Right renal pelvis (tissue), 4 donors: ENCODE measurements at places on chromosomes 6 and 20. TPM values are rescaled to one million over a fixed set of nuclear protein-coding genes. Genes with fewer than 3 reads are reported as not detected.

Gene KIF6
- polyA plus RNA-seq: 4.1 TPM

Gene SRSF12
- polyA plus RNA-seq: 18.6 TPM

Gene SNPH
- polyA plus RNA-seq: 3.2 TPM

Gene SIRPG
- polyA plus RNA-seq: not detected

Gene SOBP
- 13.7 TPM for polyA plus RNA-seq

Gene ENPP3
- 9.6 TPM for polyA plus RNA-seq

Gene ADGRF1
- 40.7 TPM for polyA plus RNA-seq

Gene CAPN11
- polyA plus RNA-seq: 0.16 TPM

Gene MATN4
- 0.58 TPM for polyA plus RNA-seq

Gene ADGRB3
- polyA plus RNA-seq: 5.1 TPM

Gene BPIFA1
- not detected for polyA plus RNA-seq

Gene HLA-DQB2
- 0.89 TPM for polyA plus RNA-seq

- DNase-seq: no peak
Observed at GRCh38 chr20:53298911-53299310, 294.7 kb downstream of the ZNF217 start.

DNA sequence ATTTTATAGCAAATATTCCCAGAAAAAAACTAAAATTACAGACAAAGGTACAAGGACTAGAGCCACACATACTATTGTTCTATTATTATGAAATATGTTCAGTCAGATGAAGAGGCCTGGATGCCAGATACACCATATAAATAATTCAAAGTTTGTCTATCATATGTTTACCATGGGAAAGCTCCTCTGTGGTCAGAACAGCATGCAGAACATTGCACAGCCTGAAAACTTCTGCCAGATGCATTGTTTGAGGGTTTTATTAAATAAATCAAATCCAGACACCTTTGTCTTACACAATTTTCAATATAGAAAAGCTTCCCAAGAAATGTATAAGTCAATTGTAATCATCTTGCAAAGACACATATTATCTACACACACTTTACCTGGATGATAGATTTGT is 35.0 kb upstream of the COL21A1 start:
- DNase-seq: no peak

GRCh38 chr6:36546920-36547645 is at the start of gene STK38:
STK38 (minus strand) TSS chr6:36547479; CDS start chr6:36540202, 7,277 bp downstream.
- peak; percentile 77 for DNase-seq

- DNase-seq: no peak
Observed at GRCh38 chr20:63119963-63120807, 95.7 kb downstream of the YTHDF1 start.

DNA sequence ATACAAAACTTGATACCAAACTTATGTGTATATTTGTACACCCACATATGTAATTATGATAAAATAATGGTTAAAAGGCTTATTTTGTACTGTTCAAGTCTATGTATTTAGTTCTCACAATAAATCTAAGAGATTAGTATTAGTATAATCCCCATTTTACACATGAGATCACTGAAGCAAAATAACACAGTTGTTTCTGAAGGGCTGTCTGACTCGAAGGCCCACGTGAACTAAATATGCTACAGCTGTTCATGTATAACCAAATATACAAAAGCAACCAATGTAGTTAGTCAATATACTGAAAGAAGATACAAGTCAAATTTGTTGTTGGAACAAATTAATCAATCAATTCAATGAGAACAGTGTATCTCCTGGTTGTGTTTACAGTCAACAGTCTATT is 959.2 kb downstream of the EPHA7 start:
- no peak for DNase-seq

DNA sequence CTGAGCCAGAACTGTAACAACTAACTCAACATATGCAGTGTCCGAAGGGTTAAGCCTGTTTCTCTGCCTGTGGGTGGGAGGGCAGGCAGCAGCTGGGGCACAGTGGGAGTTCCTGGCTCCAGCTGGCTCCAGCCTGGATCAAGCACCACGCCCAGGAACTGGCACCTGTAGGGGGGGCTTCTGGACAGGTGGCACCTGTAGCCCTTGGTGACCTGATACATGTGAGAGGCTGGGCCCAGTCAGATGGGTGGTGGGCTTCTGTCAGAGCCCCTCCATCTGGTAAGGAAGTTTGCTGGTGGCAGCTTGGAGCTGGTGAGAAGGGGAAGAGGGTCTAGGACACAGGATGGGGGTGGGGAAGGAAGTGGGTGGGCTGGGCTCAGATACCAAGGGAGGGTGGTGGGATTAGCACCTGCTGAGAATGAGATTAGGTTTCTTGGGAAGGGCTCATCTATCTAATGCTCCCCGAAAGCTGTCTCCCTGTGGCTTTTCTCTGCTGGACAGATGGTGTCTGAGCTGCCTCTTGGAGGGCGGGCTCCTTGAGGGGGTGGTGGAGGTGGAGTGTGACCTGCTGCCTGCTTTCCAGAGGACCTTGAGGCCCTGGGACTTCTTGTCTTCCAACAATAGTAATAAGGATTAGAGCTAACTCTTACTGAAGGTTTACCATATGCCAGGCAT is 28.5 kb downstream of the BCL2L1 start:
- DNase-seq: no peak

- DNase-seq: no peak
Observed at GRCh38 chr6:44135173-44135758, 7.9 kb downstream of the TMEM63B start.

GRCh38 chr6:90160013-90160412 is 136.6 kb downstream of the BACH2 start:
- DNase-seq: no peak

GRCh38 chr20:4465212-4465611 is 256.5 kb upstream of the PRND start:
- DNase-seq: no peak

DNA sequence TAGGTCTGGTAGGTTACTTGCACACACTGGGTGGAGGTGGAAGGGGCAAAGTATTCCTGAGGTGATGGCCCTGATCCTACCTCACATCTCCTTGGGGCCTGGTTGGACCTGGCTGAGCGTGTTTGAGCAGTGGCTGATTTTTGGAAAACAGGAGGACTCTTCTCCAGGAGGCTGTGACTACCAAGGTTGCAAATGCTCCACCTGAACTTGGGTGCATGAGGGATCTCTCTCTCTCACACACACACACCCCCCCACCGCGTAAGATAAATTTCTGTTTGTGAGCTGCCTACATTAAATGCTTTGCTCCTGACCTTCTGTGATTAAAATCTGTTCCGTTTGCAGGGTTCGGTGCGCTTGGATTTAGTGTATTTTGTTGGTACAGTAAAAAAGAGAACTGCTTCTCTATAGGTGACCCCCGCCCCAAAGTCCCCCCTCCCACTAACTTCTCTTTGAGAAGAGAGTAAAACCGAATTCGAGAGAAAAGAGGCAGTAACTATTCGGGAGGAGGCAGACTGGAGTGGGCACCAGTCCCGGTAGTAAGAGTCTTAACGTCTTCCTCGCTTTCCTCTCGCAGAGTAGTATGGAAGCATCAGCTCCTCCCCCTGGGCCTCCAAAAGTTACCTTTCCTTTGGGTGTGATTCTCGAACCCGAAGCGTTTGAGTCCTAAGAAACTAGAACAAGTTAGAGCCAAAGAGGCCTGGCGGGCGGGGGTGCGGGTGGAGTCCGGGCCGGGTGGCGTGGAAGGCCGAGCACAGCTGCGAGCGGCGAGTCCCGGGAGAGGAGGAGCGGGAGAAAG is 585 bp upstream of the DSE start:
- DNase-seq: no peak

GRCh38 chr6:87879132-87879861 is 168.3 kb upstream of the SPACA1 start:
- DNase-seq: no peak

DNA sequence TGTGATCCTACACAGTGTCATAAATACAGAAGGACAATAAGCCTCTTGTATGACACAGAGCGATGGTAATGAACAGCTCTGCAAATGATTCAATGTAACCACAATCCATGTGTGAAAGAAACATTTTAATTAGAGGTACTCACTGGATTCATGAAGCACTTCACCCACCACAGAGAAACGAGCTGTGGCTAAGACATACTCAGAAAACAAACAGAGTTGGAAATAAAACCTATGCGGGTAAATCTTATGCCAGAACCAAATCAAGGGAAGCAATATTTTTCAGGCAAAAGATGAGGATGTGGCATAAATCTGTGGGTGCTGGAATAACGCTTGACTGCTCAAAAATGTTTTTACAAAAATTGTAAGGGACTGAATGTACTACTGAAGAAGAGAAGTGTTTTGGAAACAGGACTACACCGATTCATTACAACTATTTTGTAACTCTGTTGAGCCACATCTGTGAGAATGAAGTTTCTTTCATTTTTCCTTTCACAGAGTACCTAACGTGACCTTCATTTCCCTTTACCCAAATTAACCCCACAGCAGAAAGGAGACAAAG is 112.1 kb downstream of the WDR27 start:
- DNase-seq: no peak

DNA sequence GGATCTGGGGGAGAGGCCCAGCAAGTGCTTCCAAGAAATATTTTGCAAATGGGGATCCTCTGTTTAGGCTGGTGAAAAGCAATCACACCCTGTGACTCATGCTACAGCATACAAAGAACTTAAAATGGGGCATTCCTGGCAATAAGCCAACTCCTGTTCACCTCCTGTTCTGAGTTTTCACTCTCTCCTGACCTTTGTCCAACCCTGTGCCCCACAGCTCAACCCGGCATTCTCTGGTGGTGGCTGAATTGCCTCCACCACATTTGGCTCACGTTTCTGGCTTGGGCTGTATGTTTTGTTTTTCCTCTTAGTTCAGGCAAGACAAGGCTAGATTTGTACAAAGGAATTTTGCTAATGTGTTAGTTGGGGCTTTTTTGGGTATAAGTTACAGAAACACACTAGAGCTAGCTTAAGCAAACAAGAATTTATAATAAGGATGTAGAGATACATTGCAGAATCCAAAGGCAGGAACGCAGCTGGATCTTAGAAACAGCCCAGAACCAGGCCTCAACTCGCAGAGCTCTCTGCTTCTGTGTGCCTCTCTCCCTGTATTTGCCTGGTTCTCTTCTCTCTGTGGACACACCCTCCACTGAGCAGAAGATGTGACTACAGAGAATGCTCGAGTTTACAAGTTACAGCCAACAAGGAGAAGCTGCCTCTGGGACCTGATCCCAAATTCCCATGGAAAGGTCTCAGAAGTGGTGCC is 9.4 kb downstream of the ABCC10 start:
- peak; percentile 44 for DNase-seq

DNA sequence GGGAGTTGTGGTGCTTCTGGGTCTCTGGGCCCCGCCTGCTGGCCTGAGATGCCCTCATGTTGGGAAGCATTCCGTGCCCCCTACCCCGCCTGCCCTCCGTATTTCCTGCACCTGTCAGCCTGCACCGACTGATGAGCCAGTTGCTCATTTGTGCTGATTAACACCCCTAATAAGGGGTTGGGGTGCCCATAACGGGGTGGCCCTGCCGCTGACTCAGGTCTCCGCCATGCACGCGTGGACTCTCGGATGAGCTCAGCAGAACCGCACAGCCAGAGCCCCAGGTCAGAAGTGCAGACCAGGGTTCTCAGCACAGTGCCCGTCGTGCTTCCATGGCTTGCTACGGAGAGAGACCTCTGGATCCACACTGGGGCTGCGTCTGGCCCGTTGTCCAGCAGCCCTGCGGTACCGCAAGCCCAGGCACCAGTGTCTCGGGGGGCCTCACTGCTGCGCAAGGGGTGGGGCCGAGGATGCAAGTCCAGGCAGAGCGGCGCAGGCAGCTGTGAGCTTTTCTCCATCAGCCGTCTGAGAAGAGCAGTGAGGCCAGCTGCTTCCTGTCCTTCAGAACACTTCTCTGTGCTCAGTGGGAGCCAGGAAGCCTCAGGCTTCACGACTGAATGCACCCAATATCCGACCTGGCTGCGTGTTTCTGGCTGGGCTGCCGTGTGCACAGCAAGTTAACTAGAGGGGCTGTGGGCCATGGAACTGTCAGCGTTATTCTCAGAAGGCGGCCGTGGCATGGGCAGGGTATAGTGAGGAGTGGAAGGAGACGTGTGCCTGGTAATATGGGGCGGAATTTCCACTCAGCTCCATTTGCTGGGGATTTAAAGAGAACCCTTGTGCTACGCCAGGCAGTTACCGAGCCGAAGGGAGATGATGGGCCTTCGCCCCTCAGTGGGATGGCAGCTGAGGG is 18.6 kb downstream of the MTG2 start:
- no peak for DNase-seq

DNA sequence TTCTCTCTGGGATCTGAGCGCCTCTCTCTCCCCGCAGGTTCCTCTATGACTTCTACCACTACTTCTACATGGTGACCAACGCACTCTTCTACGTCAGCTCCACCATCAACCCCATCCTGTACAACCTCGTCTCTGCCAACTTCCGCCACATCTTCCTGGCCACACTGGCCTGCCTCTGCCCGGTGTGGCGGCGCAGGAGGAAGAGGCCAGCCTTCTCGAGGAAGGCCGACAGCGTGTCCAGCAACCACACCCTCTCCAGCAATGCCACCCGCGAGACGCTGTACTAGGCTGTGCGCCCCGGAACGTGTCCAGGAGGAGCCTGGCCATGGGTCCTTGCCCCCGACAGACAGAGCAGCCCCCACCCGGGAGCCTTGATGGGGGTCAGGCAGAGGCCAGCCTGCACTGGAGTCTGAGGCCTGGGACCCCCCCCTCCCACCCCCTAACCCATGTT is 36.3 kb upstream of the MRGBP start:
- DNase-seq: no peak

DNA sequence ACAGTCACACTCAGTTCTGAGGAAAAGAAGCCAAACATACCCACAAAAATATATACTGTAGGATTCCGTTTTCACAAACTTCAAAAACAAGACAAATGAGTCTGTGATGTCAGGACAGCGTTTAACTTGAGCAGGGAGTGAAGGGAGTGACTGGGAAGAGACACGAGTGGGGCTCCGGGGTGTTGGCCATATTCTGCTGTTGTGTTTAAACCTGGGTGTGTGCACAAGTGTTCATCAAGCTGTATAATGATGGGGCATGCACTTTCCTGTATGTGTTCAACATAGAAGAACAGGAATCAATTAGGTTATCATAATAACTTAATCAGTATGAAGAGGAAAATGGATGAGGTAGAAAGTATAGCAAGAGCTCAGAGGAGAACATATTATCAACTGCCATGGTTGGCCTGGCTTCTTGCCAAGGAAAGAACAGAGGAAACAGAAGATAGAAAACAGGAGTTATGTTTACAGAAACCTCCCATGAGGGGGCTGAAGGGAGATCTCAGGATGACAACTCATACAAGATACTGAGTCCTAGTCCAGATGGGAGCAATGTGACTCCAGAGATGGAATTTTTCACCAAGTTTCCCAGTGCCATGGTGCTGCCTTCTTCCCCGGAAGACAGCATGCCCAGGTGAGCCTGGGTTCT is 15.1 kb upstream of the AFDN start:
- DNase-seq: no peak

DNA sequence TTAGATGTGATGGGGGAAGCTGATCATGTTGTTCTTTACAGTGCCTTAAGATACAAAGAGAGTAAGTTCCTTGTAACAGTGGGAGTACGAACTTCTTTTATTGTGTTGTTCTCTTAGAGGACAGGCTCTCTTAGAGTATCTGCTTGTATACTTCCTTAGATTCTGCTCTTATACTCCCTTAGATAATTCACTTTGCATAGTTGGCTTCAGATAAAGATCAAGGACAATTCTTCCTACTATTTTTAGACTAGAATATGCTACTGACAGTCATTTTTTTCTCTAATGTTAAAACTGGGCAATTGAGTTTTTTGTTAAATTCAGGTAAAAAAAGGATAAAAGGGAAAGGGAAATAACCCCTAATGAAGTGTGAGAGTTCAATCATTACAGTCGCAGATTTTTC is 138.7 kb downstream of the MYB start:
- DNase-seq: no peak
